Activated CD8-positive, alpha-beta memory T cell treated with anti-CD3 and anti-CD28 coated beads for 4 hours (primary cell): ENCODE measurements at places on chromosomes 4 and X.

DNA sequence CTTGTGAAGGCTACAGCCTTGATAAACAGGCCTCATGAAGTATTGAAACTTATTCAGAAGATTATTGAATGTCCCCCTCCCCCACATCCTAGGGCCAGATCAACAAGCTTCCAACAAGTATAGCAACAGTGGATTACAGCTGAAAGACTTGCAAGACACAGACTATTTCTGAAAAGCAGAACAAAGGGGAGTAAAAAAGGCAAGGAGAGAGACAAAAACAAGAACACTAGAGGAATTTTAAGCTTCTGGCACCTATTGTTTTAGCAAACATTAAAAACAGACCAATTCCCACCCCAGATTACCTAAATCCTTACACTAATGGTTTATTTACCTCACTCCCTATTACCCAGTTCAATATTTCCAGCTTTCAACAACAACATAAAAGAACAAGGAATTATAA lies 446.3 kb upstream of the FSTL5 start:
- no peak for DNase-seq

GRCh38 chr4:168707205-168707604 lies 210.4 kb downstream of the PALLD start:
- no peak for DNase-seq

GRCh38 chrX:71579136-71579989 lies 1.1 kb downstream of the GCNA start:
- DNase-seq: no peak

DNA sequence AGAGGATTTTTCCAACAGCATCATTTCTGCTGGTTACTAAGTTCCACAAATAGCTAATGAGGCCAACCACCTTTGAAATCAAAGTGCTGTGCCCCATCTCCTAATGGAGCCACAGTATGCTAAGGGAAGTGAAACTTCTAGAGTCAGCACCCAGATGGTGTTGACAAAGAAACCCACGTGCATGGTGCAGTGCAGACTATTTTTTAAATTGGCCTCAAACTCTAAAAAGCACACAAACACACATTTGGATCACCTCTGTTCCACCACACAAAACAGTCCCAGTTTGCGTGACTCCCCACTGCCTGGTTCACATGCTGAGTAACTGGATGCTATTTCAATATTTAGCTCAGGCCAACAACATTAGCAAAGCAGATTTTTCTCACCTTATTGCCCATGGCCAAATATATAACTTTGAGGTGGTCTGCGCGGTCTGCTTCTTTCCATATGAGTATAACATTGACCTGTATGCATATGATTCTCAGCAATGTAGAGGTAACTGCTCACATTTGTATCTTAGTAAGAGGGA lies 69.9 kb downstream of the AMELX start:
- DNase-seq: no peak

DNA sequence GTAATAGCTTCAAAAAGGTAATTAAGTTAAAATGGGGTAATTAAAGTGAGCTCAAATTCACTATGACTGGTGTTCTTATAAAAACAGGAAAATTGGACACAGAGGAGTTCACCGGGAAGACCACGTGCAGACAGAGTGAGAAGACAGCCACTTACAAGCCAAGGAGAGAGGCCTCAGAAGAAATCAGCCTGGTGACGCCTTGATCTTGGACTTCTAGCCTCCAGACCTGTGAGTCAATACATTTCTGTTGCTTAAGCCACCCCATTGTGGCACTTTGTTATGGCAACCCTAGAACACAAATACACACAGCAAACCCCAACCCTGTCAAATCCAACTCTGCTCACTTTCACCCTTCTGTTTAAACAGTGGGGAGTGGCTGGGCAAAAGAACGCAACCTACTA lies 4.1 kb upstream of the CD38 start:
- DNase-seq: no peak

DNA sequence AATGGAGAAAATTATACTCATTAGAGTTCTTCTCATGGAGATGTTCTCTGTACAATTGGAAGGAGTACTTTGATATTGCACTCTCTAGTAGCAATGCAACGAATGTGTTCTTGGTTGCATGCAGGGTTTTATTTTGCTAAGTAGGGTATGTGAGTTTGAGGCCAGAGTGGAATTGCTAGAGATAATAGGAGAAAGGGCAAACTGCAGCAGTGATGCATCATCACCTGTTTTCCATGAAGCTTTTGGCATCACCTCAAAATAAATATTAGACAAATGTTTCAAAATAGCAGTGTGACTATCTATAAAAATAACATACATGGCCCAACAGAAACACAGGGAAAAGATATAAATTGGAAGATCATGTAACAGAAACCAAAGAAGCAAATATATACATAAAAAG lies 93.3 kb downstream of the TIGD2 start:
- DNase-seq: no peak

- no peak for DNase-seq
Observed at GRCh38 chr4:156778606-156779005, 193.0 kb downstream of the PDGFC start.

DNA sequence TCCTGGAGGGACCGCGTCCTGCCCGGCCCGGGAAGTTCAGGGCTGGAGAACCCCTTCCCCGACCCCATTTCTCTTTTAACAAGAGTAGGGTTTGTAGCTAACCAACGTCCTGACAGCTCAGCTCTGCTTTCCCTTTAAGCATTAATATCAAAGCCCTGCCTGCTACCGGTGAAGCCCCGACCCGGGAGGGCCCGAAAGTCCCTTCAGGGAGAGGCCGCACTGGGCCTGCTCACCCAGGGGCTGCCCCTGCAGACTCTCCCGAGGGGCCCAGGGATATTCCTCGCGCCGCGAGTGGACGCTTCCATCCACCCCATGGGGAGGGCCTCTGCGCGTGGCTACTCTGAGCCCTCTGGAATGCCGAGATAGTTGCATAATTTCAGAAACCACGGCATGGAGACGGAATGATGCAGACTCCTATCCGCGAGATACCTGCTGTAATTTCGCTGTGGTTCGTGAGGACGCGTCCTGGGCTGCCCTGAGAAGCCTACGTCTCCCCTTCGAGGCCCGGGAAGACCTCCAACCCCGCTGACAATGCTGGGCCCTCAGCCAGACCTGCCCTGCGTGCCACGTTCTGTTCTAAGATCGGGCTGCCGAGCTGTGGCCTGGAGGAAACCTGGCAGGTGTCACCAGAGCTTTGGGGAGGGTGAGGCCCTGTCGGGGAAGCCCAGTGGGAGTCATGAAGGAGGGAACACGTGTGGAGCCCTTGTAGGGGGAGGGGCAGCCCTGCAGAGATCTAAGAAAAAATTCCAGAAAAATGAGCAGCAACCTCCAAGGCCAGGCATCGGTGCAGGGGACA lies 999 bp upstream of the CTBP1 start:
- no peak for DNase-seq

- DNase-seq: no peak
Observed at GRCh38 chrX:49067285-49068120, 6.3 kb downstream of the PRAF2 start.

DNA sequence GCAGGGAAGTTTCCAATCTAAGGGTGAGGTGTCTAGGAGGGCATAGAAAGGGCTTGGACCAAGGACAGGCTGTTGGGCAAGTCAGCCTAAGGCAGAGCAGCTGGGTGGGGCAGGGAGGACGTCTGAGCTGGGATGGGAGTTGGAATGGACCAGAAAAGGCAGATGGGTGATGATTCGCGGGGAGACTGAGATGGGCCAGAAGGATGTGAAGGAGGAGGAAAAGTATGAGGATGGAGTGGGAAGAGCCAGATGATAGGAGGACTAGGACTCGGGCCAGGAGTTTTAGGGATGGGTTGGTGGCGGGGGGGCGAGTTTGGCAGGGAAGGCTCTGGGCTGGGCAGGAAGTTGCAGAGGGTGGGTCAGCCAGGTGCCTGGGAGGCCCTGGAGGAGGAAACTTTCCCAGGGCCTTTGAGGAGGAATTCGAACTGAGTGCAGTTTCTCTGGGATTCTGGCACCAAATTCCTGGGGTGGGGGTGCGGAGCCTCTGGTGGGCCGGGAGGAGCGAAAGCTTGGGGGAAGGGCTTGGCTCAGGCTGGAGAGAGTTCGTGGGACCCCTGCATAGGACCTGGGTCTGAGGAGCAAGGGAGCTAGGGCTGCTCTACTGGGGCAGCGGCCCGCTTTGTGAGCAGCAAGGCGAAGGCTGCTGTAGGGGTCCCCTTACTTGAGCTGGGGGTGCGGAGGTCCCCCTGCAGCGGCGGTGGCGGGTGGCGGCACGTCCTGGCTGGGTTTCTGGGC lies 8.7 kb upstream of the TIMP1 start:
- DNase-seq: no peak

GRCh38 chr4:78780093-78780492 lies 3.9 kb downstream of the BMP2K start:
- DNase-seq: no peak

DNA sequence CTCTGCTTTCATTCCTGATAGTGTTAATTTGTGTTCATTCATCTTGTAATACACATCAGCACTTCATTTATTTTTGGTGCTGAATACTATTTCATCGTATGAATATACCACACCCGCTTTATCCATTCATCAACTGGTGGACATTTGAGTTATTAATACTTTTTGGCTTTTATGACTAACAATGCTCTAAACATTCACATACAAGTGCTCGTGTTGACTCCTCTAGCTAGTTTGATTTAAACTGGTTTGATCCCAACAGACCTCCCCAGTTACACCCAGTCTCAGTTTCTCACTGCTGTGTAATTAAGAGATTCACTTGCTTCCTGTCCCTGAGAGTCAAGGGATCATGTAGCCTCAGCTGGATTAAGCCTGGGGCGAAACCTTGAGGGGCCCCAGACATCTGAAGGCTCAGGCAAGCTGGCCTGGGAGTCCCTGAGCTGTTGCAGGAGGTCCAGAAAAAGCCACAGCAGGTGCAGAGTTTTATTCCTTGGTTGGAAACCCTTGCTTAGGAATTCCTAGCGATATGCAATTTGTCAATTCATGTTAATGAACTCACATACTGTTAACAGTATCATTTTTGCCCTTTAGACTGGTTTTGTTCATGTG lies 52.8 kb upstream of the CLDN24 start:
- DNase-seq: no peak

GRCh38 chrX:69299285-69299684 lies 134.0 kb upstream of the PJA1 start:
- DNase-seq: no peak

GRCh38 chrX:115409551-115409950 lies 120.0 kb downstream of the LUZP4 start:
- no peak for DNase-seq

DNA sequence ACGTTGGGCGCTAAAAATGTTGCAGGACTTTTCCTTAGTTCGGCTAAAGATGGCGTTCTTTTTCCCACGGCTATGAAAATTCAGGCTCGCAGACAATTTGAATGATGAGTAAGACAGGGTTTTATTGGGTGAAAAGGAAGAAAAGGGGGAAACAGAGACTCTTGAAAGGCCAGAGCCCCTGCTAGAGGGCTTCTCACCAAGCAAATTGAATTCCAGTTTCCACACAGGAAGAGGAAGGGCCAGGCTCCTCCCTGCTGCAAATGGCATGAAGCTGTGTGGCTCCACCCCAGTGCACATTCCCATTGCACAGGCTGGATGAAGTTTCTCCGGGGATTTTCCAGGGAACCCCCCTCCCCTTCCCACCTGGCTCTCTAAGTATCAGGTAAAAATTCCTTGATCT lies 210.9 kb downstream of the KLHL4 start:
- DNase-seq: no peak

- no peak for DNase-seq
Observed at GRCh38 chrX:149497626-149498025, 7.5 kb downstream of the IDS start.

DNA sequence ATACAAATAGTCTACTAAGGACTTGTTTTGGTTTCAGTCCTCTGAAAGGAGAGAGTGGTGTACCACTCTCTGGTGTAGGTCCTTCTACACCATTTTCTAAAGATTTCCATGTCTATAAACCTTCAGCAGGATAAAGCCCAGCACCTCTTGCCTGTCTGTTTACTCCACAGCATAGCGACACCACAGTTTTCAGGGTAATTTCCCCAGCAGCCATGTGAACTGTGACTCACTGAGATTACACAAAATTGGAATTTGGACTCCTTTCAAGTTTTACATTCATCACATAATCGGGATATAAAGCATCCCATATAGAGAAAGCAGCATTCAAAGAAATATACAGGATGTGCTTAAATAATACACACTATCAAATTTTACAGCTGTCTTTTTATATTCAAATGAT lies 229.6 kb downstream of the PRDM5 start:
- no peak for DNase-seq

- DNase-seq: no peak
Observed at GRCh38 chr4:105274090-105274489, 127.4 kb downstream of the TET2 start.
